ENCODE measurements at places on chromosomes 16 and 17.

DNA sequence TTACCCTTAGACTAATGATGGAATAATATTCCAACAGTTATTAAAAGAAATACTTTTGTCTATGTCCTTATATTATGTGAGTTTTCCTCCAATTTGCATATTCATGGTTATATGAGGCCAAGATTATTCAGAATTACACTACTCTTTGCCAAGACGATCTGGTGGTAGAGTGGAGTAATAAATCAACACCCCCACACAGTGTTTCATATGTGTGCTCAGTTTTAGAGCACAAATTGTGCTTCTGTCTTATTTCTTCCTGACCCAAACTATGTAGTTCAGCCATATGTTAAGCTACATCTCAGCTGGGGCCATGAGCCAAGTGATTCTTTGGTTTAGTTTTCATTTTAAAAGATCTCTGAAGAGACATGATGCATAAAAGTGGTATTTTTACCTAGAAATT lies 26.9 kb upstream of the PPM1E start:
- DNase-seq, result no peak

GRCh38 chr17:81252326-81252986 lies 13.3 kb downstream of the NDUFAF8 start:
- no peak for DNase-seq

DNA sequence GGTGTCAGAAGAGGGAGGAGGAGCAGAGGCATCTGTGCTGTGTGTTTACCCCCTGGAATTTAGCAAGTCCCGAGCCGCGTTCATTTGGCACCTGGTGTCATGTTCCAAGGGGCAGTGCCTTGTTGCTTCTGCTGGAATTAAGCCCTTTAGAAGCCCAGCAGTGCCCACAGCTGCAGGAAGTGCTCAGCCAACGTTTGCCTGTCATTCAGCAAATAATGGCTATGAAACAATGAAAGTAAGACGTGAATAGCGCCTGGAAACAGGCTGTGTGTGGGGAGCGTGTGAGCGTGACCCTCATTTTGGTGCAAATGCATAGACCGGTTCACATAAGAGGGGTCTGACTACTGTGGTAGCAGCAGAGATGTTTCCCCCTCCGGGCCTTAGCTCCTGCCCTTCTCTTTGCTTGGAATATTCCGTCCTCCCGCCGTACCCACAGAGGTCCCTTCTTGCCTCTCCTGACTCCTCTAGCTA lies 5.8 kb upstream of the ATP2C2 start:
- DNase-seq, result no peak

DNA sequence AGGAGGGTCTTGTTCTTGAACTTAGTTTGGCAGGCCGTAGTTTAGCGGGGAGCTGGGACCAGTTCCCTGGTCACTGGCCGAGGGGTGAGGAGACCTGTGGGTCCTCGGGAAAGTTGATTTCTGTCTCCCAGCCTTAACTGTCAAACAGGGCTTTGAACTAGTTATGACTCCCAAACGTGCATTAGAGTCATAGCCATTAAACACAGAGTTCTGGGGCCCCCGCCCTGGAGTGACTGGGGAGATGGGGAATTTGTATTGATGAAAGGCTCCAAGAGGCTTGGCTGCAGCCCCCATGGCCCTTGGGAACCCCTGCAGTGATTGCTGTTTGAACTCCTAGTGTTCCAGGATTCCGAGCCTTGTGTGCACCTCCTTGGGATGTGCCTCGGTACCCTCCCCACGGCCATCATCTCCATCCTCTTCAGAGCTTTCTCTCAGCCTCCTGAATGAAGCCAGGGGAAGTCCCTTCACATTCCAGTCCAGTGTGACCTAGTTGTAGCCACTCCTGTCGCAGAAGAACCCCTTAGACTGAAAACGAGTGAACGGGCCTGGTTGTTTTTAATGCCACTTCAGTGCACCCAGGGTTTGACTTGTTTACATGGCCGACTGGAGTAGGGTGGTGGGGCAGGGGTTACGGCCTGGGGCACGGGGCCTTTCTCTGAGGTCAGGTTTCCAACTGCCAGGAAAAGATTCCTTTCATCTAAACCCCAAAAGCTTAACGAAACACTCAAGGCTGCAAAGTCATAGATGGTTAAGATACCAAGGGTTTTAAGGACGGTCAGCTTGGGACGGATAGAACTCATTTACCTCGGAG lies 1.4 kb downstream of the MPRIP start:
- no peak for DNase-seq

DNA sequence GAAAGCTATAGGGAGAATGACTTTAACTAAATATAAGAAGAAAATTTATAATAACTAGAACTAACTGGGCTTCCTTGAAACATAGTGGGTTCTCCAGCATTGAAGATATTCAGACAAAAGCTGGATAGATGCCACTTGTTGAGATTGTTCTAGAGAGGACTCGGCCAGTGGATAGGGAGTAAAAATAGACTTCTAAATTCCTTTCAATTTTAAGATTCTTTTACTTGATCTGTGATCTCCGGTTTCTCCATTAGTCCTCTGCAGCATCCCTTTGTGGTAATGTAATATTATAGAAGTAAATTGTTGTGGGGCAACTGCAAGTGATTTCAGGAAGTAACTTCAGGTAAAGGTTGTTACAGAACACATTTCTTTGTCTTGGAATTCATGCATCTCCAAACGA lies 10.3 kb upstream of the RARA start:
- DNase-seq, result no peak

- no peak for DNase-seq
These were observed 30.6 kb downstream of the FAM20A start for GRCh38 chr17:68570526-68570925.

- DNase-seq, result no peak
These were observed 44.3 kb upstream of the SMURF2 start for GRCh38 chr17:64706224-64707049.

DNA sequence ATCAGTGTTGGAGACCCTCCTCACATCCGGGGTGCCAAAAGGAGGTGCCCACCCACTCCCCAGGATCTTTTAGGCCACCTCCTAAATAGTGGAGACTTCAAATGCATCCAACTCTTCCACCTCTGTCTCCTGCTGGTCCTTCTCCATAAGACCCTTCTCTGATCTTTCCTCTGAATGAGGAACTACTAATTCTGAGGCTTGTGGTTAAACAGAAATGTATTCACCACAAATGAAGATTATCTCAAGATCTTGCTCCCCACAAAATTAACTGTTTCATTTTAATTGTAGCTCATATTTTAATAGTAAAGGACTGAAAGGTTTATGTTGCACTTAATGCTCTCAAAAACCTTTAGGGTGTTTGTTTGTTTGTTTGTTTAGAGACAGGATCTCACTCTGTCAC lies 34.1 kb downstream of the TLE7 start:
- DNase-seq, result no peak

DNA sequence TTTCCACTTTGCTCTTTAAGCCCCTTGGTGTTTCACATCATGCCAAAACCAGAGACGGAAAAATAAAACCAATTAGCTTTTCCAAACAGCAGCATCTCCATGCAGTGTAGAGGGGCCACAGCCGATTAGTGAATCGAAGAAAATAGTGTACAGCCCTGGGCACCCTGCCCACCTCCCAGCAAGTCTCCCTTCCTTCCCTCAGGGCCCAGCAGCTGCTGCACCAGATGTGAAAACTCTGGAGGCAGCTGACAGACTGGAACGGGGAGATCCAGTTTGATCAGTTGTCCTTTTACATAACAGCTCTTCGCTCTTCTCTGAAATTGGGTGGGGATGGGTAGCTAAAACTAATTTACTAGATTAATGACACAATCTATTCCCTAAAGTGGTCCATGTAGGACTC lies 19.3 kb downstream of the TMEM11 start:
- DNase-seq, result no peak

DNA sequence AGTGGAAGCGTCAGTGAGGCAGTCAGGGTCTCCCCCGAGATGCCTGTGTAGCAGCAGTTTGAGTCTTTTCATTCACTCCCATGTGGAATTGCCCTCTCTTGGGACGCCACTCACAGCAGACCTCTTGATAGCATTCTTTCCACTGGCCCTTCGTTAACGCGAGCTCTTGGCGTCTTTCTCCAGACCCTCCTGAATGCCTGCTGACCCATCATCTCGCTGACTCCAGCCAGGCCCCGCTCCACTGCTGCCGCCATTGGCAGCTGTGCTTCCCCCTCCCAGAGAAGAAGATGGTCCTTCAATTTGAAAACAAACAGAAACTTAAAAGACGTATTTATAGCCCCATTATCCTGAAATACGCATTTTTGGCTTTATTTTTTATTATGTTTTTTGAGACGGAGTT lies 63.1 kb downstream of the SEC14L1 start:
- DNase-seq, result no peak

GRCh38 chr16:87465306-87465705 lies 27.5 kb downstream of the ZCCHC14 start:
- DNase-seq, result no peak

- no peak for DNase-seq
These were observed 26.5 kb downstream of the NKD1 start for GRCh38 chr16:50574745-50575136.

DNA sequence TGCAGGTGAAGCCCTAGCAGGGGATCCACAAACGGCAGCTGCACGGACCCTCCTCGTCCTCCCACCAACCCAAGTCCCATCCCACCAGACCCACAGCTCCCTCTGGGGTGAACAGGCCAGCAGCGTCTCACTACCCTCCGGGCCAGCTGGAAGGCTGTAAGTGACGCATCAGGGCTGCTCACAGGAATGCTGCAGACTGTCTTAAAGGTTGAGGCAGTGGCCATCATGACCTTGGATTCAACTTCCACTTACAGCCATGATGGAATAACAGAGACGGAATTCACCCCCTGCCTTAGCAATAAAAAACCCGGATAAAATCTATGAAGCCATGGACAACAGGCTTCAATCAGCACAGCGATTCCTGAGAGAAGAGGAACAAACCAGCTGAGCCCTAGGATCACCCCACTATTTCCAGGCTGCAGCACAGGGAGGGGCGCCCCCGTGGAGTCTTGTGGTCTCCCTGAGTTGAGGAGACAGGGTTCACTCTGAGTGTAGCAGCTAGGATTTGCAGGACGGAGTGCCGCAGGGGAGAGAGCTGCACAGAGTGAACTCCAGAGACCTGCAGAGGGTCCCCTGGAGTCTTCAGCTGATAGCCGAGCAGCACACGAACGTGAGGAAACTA lies 10.5 kb downstream of the FAM83G start:
- no peak for DNase-seq

DNA sequence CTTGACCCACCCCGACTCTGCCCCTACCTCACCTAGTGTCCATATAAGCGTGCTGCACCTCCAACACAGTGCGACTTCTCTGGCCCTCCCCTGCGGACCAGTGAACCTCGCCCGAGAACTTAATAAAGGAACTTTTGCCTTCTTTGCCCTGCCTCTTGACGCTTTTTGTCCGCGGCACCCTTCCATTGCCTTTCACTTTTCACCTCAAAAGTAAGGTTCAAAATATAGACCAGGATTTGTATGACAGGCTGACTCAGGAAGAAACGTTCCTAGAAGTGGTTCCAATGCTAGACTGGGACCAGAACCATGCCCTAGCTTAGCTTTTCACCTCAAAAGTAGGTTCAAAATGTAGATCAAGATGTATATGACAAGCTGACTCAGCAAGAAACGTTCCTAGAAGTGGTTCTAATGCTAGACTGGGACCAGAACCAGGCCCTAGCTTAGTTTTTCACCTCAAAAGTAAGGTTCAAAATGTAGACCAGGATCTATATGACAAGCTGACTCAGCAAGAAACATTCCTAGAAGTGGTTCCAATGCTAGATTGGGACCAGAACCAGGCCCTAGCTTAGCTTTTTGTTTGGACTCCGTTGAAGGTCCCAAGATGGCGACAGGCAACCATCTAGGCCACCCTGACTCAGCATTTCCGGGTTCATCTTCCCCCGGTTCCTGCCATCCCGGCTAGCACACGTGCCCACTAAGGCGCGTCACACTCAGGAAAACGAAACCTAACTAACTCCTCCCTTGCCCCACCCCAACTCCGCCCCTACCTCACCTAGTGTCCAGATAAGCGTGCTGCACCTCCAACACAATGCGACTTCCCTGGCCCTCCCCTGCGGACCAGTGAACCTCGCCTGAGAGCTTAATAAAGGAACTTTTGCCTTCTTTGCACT lies 51.0 kb upstream of the TMEM97 start:
- DNase-seq, result no peak

GRCh38 chr17:17494870-17495535 lies 1.2 kb downstream of the RASD1 start:
- no peak for DNase-seq

- DNase-seq, result no peak
These were observed 16.6 kb downstream of the TRPV2 start for GRCh38 chr17:16432017-16432416.

DNA sequence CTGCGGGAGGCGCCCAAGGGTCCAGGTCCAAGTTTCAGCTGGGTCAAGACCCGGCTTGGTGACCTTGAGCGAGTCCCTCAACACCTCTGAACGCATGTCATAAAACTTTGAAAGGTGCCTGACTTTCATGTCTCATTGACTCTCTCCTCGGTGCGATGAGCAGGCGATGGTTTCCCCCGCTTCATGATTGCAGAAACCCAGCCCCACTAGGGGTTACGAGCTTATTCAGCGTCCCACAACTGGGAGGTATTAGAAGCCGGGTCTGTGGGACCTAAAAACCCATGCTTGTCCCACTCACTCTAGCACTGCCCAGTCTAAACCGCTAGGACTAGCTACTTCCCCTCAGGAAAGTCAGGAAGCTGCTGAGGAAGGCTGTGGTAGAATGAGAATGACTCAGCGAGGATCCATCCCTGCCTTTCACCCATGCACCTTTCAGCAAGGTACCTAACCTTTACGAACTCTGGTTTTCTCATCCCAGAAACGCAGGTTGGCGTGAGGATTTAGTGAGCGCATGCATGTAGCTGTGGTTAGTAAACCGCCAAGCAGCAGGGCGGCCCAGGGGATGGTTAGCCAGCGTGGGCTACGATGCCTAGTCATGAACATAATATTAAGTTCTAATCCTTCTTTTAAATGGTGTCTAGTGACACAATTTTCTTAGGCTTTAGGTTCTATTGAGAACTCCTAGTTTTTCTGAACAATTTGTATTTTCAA lies 26.2 kb upstream of the RFFL start:
- DNase-seq, result no peak

DNA sequence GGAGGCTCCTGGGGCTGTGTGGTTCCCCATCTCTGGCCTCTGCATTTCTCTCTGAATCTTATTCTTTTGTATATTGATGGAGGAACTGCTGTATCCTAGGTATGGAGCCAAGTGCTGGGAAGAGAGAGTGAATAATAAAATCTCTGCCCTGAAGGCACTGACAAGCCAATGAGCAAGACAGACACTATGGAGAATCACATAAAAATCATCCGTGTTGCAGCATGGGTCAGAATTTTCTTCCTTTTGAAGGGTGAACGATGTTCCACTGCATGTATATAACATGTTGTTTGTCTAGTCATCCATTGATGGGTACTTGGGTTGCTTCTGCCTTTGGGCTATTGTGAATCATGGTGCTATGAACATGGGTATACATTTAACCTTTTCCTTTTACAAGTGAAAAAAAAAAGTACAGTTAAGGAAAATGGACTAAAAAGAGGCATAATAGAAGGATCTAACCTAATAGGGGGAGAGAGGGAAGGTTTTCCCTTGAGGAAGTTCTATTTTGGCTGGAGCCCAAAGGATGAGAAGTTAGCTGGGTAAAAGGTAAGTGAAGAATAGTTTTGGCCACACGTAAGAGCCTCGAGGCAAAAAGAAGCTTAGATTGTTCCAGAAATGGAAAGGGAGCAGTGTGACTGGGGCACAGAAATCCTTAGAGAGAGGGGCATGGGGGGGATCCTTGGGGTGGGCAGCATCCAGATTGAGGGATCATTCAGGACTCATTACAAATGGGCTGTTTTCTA lies 32.3 kb upstream of the GNA13 start:
- DNase-seq, result no peak

Measured in T-helper 22 cell (primary cell).